Activated CD8-positive, alpha-beta memory T cell treated with anti-CD3 and anti-CD28 coated beads, Interleukin-2, amount 10 ng/mL, durations not matched to agents 7 days and 5 days (primary cell): ENCODE measurements at places on chromosomes 7 and 10.

DNA sequence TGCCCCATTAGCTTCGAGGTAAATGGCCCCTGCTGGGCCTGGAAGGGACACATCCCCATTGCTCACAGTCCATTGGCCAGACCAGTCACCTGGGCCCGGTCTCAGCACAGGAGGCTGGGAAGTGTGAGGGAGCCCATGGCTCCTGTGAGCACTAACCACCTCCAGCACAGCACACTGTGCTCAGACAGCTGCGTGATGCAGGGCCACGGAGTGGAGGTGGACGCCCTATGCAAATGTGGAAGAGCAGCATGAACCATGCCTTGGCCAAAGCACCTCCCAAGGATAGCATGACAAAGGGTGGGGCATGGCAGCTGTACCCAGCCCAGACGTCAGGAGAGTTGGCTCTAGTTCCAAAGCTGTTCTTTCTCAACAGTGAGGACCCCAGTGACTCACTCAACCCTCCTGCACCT lies 120.1 kb upstream of the ZMIZ1 start:
- H3K4me1 ChIP-seq, result no peaks in the 10 kb centered on the region
- no peaks in the 10 kb centered on the region for H3K36me3 ChIP-seq
- no peak overlapping the region for H3K4me3 ChIP-seq
- H3K27ac ChIP-seq, result no peak overlapping the region
- no peak for DNase-seq
- peaks cover 5% of the 10 kb centered on the region for H3K27me3 ChIP-seq

DNA sequence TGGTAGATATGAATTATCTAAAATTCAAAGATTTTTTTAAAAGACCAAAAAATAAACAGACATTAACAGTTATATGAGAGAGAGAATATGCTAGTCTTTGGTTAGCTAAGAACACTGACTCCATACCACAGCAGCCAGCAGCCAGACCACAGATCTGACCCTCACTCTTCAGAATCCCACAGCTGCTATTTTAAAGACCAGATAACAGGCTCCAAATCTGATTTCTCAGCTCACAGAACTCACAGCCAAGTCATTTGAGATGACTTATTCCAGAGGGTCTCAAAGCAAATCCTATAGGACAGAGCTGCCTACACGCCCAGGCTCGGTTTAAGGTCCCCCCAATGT lies 20.4 kb downstream of the NUDCD3 start:
- H3K27ac ChIP-seq, result no peak overlapping the region
- no peak overlapping the region for H3K4me3 ChIP-seq
- no peaks in the 10 kb centered on the region for H3K27me3 ChIP-seq

DNA sequence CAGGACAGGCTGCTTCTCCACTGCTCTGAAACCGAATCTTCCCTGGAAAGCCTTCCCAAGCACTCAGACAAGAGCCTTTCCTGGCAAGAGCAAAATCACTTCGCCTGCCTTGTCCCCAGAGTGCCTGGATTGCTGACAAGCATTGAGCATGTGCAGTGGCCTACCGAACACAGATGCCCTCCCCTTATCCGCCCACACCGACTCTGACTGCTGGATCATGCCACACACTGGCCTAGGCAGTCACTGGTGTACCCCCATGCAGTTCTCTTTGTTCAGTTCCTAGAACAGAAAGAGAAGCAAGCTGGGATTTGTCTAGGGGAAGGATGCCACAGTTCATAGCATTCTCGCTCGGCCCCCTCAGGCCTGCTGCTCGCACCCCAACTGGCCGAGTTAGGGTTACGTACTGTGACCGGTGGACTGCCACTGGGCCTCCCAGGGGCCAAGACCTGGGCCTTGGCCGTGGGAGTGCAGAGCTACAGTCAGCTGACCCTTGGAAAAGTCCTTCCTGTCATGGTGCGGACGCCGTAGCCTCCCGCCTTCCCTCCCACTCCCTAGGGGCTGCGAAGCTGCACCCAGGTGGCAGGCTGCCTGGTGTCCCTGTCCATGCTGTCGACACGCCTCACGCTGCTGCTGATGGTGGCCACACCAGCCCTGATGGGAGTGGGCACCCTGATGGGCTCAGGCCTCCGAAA lies 6.9 kb downstream of the ABCB8 start:
- H3K36me3 ChIP-seq, result no peaks in the 10 kb centered on the region
- peaks cover 14% of the 10 kb centered on the region for H3K4me1 ChIP-seq
- no peak overlapping the region for H3K27ac ChIP-seq
- H3K4me3 ChIP-seq, result no peak overlapping the region
- no peak for DNase-seq

DNA sequence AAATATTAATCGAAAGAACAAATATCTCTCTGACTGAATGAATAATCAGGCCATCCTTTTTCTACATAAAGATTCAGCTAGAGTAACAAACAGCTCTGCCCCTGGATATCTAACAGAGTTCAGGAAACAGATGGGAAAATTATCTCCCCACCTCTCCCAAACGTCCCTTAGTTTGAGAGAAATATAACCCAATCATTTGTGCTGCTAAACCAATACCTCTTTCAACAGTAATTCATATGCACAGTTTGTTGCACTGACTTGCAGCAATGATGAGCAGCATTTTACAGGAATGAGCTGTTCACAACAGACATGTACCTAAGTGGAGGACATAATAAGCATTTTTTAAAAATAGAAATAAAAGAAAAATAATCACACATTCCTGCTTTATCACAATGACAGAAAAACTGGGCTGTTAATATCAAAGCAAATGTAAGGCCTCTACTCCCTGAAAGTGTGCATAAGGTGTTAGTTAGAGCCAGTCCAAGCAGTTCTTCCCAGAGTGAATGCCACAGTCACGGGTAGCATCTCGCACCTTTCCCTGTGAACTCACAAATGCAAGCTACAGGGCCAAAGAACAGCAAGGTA lies 2.3 kb downstream of the CREB3L2 start:
- peaks cover 19% of the 10 kb centered on the region for H3K36me3 ChIP-seq
- DNase-seq, result no peak
- no peaks in the 10 kb centered on the region for H3K27me3 ChIP-seq
- no peak overlapping the region for H3K27ac ChIP-seq
- peak overlapping the region; percentile 87 for H3K4me3 ChIP-seq

DNA sequence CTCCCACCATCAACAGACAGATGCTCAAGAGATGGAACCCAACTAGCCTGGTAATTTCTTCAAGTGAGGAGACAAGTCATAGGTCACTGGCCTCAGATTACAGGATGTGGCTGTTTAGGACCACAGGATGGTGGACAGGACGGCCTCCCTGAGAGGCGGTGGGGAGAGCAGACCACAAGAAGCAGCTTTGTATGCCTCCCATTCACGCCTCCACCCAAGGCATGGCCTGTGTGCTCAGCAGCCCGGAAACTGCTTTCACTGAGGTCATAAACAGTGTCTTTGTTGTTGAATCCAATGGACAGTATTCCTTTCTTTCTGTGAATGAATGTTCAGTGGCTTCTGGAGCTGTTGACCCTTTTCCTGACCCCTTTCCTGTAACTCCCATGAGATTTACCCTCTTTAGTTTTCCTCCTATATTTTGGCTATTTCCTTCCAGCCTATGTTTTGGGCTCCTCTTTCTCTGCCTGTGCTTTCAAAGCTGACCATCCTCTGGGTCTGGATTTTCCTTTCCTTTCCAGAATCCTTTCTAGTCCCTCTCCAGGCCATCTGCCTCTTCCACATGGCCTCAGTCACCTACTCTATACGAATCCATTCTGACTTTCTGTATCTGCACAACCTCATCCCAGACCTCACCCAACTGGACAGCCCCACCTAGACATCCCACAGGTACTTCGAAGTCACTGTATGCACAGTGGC lies 32.4 kb upstream of the INPP5F start:
- peaks cover 4% of the 10 kb centered on the region for H3K27me3 ChIP-seq
- H3K36me3 ChIP-seq, result peaks cover 6% of the 10 kb centered on the region

GRCh38 chr7:10266976-10267375 lies 706.7 kb upstream of the PHF14 start:
- no peak overlapping the region for H3K27ac ChIP-seq
- H3K4me3 ChIP-seq, result no peak overlapping the region
- H3K27me3 ChIP-seq, result no peaks in the 10 kb centered on the region
- no peaks in the 10 kb centered on the region for H3K36me3 ChIP-seq

DNA sequence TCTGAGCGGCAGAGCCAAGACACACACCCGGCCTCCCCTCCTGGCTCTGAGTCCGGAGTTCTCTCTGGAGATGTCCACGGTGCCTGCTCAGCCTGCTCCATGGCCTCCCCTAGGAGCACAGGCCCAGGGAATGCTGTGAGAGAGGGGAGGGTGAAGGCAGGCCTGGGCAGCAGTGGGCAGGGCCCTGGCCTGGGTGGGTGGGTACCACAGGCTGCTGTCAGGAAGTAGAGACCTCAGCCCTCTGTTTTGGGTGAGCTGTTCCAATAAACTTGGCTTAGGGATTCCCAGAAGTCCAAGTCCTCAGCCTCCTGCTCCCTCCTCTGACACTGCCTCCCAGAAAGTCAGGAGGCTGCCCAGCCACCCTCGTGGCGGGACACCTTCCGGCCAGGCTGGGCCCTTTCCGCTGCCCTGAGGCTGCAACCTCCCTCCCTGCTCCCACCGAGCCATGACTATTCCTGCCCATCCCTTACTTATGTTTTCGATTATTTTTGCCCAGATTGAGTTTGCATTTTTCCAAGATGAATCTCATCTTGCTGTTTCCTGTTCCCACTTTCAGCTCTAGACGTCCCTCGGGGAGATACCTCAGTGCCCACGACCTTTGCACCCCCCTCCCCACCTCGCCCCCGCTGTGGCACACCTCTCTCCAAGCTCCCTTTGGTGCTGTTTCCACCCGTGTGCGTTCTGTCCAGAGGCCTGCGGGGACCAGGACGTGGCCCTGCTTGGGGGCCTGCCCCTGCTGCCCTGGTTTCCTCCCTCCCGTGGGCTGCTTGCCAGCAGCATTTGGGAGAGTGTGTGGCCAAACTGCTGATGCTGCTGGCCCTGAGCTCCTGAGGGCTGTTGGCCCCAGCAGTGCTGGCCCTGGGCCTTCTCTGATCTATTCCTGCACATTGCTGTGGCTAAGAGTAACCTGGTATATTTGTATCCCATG lies 5.8 kb upstream of the POLM start:
- no peak overlapping the region for H3K27ac ChIP-seq
- DNase-seq, result no peak
- H3K36me3 ChIP-seq, result no peaks in the 10 kb centered on the region

GRCh38 chr7:53351681-53352080 lies 316.2 kb downstream of the POM121L12 start:
- H3K27ac ChIP-seq, result no peak overlapping the region
- no peaks in the 10 kb centered on the region for H3K4me1 ChIP-seq
- DNase-seq, result no peak
- no peak overlapping the region for H3K4me3 ChIP-seq
- no peaks in the 10 kb centered on the region for H3K27me3 ChIP-seq
- H3K36me3 ChIP-seq, result no peaks in the 10 kb centered on the region

GRCh38 chr10:43391496-43391895 lies 17.5 kb downstream of the HNRNPF start:
- H3K4me1 ChIP-seq, result peaks cover 79% of the 10 kb centered on the region
- H3K27me3 ChIP-seq, result no peaks in the 10 kb centered on the region
- no peak for DNase-seq
- H3K36me3 ChIP-seq, result peaks cover 87% of the 10 kb centered on the region

DNA sequence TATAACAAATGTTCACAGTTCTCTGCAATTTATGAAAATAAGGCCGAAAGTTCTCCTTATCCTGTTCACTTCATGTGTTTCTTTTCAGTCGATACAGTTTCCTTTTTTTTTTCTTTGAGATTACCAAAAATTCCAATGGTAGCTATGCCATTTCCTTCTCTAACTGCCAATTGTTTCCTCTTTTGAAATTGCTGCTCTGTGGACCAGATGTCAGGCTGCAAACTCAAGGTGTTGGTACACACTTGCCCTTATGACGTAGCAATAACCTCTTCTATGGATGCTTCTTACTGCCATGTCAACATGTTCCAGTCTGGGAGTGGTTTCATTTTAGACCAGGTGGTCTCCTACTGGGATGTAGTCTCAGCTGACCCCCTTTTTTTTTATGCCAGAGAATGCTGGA lies 52.9 kb downstream of the CASD1 start:
- DNase-seq, result no peak
- H3K36me3 ChIP-seq, result peaks cover 5% of the 10 kb centered on the region
- H3K4me1 ChIP-seq, result no peaks in the 10 kb centered on the region
- H3K27ac ChIP-seq, result no peak overlapping the region
- no peaks in the 10 kb centered on the region for H3K27me3 ChIP-seq
- no peak overlapping the region for H3K4me3 ChIP-seq

DNA sequence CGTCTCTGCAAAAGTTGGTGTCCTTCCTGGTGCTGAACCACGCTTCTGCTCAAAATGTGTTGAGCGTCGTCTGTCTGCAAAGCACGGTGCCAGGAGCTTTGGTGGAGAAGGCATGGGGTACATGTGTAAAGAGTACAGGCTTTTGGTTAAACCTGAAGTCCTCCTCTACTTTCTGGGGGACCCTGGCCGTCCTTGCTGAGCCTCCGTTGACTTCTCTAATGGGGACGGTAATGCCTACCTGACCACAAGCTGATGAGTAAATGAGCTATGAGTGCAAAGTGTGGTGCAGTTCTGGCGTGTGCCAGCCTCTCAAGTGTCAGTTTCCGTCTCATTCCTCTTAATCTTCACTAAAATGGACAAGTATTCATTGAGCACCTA lies 527 bp upstream of the HERPUD2 start:
- H3K4me3 ChIP-seq, result peak overlapping the region; percentile 96
- DNase-seq, result peak; percentile 62
- H3K4me1 ChIP-seq, result peaks cover 32% of the 10 kb centered on the region
- H3K27ac ChIP-seq, result peak overlapping the region; percentile 93

GRCh38 chr10:101779544-101780186 lies 3.6 kb downstream of the NPM3 start:
- peaks cover 6% of the 10 kb centered on the region for H3K36me3 ChIP-seq
- peak overlapping the region; percentile 49 for H3K4me3 ChIP-seq
- peak; percentile 87 for DNase-seq
- peaks cover 33% of the 10 kb centered on the region for H3K27me3 ChIP-seq
- H3K4me1 ChIP-seq, result peaks cover 52% of the 10 kb centered on the region
- no peak overlapping the region for H3K27ac ChIP-seq
